ENCODE measurements at places on chromosomes 2 and 18. TPM values are rescaled to one million over a fixed set of nuclear protein-coding genes. Genes with fewer than 3 reads are reported as not detected.

PNPT1 gene
- 54.0 TPM for total RNA-seq

- DNase-seq, result no peak
These were observed 72.4 kb upstream of the ATP5MC3 start for GRCh38 chr2:175253871-175254270.

- peak; percentile 85 for DNase-seq
These were observed 241.5 kb downstream of the ICOS start for GRCh38 chr2:204177977-204178522.

DNA sequence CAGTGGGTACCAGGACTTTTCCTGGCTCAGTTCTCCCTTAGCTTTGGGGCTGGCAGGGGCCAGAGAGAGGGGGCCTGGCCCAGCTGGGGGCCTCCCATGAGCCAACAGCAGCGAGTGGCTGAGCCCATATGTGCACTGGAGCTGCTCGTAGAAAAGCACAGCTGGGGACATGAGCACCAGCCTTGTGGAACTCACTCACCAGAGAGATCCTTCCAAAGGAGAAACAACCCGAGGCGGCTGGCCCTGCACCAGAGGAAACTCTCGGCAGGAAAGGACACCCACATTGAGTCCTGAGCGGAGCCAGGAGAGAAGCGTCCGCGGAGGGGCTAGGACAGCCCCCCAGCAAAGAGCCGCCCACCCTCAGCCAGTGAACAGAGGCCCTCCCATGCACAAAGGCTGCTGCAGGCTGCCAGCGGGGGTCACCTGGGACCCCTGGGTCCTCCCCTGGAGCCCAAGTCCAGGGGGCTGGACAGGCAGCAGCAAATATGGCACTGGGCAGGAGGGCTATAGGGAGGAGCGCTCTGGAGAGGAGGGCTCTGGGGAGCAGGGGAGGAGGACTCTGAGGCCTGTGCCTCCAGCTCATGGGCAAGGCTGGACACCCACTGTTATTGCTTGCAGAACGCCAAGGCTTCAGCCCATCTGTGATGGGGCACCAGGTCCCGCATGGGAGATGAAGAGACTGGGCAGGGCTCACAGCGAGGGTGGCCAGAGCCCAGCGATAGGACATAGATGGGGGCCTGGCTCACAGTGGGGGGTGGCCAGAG, 42.1 kb upstream of the SNED1 start:
- no peak for DNase-seq

DNA sequence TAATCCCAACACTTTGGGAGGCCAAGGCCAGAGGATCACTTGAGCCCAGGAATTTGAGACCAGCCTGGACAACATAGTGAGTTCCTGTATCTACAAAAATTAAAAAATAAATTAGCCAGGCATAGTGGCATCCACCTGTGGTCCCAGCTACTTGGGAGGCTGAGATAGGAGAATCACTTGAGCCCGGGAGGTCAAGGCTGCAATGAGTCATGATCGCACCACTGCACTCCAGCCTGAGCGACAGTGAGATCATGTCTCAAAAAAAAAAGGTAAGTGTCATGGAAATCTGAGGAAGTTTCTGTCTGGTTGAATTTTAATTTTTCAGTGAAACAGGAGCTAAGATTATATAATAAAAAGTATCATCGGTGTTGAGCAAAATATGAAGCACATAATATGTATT, 2.5 kb upstream of the C2orf15 start:
- no peak for DNase-seq

CERKL gene
- total RNA-seq, result 0.07 TPM

DNA sequence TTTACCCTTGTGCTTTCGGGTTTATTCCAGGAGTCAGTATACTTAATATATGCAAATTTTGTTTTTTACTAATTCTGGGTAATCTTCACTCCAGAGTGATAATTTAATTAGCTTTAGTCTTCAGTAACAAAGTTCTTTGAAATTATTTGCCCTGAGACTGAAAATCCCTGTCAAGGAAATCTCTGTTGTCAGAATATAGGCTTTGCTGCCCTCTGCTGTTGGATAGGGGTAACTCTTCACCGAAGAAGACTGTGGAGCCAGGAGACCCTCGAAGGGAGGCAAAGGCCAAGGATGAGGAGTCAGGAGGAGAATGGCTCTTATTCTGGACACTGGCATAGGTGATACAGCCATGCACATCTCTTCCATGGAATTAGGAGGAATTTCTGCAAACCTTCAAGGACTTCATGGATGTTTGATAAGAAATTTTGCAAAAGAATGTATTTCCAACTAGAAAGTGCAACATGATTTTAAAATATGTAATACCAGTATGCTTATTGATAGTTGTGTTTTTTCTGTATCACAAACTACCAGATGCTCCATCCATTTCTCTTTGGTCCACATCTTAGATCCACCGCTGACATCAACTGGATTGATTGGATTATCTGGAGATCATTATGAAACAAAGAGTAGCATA, 182.3 kb downstream of the RDH14 start:
- DNase-seq, result peak; percentile 39

SF3B1 gene
- 277 TPM for total RNA-seq

GRCh38 chr18:3667255-3668137, 217.5 kb downstream of the TGIF1 start:
- DNase-seq, result no peak

DNA sequence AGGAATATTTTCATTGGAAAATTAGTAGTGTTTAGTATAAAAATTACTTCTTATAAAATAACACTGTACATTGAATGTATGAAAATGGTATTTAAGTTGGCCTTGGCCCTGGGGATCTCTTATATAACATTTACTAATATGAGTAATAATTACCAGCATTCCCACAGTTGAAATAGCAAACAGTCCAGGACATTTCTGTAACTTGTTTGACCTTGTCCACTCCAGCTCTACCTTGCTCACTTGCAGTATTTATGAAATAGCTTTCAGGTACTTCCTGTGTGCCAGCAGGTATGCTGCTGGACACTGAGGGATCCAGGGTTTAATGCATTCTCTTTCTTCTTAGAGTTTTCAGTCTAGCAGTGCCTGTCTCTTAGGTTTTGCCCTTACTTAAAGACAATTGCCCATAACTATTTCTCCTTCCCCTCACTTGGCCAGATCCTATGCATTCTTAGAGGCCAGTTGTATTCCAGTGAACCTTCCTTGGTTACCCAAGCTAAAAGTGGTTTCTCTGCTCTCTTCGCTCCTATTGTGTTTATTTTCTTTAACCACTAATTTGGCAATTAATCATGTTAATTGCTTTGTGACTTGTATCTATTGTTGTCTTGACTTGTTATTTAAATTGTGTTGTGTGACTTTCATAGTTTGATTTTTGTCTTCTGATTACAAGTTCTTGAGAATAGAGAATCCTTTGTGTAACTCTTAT, 25.9 kb downstream of the BABAM2 start:
- DNase-seq, result no peak

- no peak for DNase-seq
These were observed 27.3 kb upstream of the SPOPL start for GRCh38 chr2:138474100-138474825.

DNA sequence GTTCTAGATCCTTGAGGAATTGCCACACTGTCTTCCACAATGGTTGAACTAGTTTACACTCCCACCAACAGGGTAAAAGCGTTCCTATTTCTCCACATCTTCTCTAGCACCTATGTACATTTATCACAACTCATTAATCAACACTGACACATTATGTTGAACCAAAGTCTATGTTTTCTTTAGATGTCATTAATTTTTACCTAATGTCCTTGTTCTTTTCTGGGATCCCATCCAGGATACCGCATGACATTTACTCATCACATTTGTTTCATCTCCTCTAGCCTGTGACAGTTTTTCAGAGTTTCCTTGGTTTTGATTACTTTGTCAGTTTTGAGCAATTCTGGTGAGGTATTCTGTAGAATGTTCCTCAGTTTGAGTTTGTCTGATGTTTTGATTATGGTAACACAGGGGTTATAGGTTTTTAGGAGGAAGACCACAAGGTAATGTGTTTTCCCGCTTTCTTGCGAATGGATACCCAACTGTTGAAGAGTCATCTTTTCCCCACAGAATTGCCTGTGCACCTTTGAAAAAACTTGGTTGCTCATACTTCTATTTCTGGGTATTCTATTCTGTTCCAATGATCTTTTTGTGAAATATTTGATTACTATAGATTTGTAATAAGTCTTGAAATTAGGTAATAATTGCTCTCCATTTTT, 3.0 kb upstream of the UGT1A9 start:
- DNase-seq, result no peak
